Smooth muscle cell of the brain vasculature (primary cell): ENCODE measurements at places on chromosomes 2 and 18.
A peak's percentile ranks its signal among the peaks of the same experiment; 100 is the strongest.

- no peak for DNase-seq
Observed at GRCh38 chr2:68970566-68971265, 3.7 kb upstream of the GKN1 start.

DNA sequence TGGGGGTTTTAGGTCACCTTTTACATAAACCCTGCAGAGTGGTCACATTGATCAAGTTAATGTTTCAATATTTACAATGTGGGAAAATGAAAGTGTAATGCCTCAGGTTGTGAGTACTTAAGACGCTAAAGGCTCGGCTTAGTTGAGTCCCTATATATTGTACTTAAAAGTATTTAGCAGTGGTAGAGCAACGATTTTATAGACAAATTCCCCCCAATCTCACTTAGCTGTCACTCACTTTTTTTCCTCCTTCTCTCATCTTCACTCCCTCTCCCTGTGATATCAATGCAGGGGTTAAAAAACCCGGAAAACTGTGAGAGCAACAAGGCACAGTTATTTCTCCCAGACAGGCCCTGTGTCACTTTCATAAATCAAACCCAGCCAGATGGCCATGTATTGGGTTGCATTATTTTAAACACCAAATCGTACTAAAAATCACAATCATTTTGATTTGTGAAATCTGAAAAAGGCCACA, 5.4 kb downstream of the POU3F3 start:
- DNase-seq, result no peak

DNA sequence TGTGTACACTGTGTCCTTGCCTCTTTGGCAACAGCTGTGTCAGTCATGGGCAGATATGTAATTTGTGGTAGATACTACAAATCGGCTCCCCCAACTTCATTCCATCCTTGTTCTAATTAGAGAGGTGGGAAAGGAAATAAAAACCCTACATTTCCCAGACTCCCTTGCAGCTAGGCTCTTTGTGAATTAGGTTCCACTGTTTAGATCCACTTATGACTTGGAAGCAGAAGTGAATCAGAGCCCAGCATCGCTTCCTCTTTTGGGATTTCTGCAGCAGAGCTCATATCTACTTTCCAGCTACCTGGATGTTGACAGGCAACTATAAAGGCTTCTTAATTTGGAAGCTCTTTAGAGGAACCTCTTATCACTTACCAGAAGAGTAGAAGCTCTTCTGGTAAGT, 34.1 kb upstream of the NARS1 start:
- DNase-seq, result no peak

GRCh38 chr18:36415171-36415570, 117.7 kb downstream of the FHOD3 start:
- no peak for DNase-seq

DNA sequence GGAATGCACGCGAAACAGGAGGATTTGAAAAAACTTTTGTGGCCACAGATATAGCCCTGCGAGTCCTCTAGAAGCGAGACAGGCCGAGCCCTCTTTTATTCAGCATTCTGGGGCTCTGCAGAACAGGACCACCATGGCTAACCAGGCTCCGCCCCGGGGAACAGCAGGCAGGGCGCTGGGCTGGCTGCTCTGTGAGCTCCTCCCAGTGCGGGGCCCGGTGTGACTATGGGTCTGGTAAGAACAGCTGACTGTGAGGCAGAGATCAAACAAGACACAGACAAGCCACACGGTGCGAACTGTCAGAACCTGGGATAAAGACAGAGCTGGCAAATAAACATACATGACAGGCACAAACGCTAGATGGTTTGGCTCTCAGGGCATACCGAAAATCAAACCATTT, 15.5 kb downstream of the PXDN start:
- DNase-seq, result no peak

DNA sequence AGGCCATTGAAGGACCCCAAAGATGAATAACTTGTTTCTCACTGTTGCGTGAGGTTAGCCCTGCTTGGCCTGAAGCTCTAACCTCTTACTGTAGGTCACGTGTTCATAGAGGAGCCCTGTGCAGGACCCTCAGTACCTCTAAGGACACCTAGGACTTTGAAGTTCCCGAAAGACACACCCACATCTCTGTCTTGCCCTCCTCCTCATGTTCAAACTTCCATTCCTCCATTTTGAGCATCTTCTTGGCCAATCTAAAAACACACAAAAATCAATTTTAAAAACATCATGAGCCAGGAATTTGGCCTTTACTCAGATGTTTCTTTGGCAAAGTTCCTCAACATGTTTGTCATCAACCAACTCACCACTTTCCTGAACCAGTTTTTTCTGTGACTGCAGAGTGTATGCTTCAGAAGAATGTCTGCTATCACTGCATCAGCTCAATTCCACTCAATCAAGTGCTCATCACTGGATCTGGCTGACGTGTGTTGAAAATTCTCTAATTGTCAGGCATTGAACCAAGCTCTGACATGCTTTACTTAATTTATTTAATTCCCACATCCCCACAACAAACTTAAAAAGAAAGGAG, 101.6 kb downstream of the AP1S3 start:
- DNase-seq, result peak; percentile 20

GRCh38 chr2:23480957-23481797, 96.2 kb downstream of the KLHL29 start:
- no peak for DNase-seq

DNA sequence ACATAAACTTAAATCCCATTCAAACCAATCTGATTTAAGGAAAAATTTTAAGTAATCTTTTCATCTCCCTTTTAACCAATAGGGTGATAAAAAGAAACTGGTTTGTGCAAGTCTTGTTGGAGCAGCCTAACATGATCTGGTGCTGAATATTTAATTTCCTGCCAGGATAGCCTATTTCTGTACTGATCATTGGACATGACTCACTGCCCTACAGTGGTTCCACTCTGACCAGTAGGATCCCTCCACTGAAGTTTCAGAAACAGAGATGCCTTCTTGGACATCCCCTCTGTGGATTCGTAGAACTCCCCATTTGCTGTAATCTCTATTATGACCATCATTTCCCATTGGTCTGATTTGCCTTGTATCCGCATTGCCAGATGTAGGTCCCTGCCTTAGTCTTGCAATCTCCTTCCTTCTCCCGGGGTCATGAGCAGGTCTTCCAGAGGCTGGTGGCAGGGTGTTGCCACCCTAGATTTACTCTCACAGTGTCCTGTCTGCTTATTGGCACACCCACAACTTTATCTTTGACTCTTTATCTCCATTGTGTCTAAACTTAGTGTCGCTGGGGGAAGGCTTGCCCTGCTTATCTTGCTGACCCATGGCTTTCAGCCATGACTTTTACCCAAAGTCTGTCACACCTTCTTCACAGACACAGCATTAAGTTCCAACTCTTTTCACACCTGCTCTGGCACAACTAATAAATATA, 12.3 kb upstream of the SETBP1 start:
- DNase-seq, result no peak

- no peak for DNase-seq
Observed at GRCh38 chr18:59067873-59068272, 71.8 kb upstream of the SEC11C start.

- DNase-seq, result no peak
Observed at GRCh38 chr2:13578547-13578946, 861.8 kb downstream of the TRIB2 start.

DNA sequence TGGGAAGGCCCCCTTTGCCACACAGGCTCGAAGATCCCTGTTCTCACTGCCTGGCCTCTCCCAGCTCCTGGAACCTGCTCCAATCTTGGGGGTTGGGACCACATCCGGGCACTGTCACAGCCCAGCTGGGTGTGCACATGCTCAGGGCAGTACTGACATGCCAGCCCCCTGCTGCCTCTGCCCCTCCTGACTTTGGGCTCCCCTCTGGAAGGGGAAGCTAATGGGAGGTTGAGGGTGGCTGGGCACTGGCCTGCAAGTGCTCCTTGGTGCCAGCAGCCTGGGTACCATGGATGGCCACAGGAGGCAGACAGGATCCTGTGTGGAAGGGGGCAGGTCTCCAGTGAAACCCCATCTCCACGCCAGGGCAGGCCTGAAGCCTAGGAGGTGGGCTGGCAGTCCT, 126.1 kb upstream of the NOL4 start:
- DNase-seq, result no peak

DNA sequence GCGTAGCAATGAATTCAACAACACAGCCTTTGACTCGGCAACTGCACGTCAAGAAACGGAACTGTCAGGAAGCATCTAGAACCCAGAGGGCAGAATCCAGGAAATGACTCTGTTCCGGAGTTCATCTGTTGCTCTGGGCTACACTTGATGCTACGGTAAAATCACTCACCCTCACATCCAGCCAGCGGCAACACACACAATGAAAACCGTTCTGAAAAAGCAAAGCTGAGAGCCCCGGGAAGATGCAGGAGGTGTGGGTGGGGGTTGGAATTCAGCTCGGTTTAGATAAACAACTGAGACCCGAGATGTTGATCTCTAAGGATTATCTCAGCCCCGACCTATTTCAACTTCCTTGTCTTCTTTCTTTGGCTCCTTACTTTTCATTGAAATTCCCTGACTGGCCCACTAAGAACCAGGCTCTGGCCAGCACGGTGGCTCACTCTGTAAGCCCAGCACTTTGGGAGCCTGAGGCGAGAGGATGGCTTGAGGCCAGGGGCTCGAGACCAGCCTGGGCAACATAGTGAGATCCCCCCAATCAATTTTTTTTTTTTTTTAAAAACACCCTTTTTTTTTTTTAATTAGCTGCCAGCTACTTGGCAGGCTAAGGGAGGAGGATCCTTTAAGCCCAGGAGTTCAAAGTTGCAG, 13.3 kb upstream of the RAB17 start:
- no peak for DNase-seq

GRCh38 chr2:124536591-124536990, 511.5 kb downstream of the CNTNAP5 start:
- no peak for DNase-seq
